ENCODE measurements at places on chromosomes 1 and 21. TPM values are rescaled to one million over a fixed set of nuclear protein-coding genes. Genes with fewer than 3 reads are reported as not detected.

DNA sequence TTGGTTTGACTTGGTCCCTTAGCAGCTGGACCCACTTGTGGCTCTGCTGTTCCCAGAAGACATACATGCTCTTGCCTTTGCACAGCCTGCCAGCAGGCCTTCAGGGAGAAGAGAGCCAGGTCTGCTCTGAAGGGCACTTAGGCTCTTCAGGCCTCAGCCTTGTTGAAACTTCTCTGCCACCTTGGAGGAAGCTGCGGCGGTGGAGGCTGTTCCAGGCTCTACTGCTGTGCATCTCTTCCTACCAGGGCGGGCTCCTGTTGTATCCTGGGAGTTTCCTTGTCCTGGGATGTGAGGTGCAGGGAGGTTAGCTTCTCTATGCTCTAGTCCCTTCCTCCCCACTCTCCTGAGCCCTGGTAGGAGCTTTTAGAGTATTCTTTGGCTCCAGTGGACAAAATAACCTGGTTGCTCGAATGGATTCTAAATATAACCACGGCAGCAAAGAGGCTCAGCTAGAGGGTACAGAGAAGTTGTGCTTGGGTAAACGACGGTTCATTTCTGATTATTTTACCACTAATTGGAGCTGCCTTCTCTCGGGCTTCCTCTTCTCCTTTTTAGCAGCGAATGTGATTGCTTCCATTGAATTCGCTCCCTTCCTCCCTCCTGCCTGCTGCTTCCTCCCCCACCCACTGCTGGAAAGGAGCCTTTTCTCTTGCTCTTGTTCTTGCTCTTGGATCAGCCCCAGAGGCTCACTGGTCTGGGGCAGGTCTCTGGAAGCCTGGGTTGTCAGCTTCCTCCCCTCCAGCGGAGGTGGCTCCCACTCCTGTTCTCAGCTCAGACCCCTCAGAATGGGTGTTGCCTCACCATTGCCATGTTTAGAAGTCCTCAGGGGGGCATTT lies 126.6 kb upstream of the CACNA1E start:
- DNase-seq, result no peak
- H3K36me3 ChIP-seq, result no peaks in the 10 kb centered on the region
- no peak overlapping the region for H3K27ac ChIP-seq
- H3K4me3 ChIP-seq, result no peak overlapping the region
- no peaks in the 10 kb centered on the region for H3K27me3 ChIP-seq

- H3K27ac ChIP-seq, result no peak overlapping the region
- no peaks in the 10 kb centered on the region for H3K27me3 ChIP-seq
- H3K4me1 ChIP-seq, result no peaks in the 10 kb centered on the region
- no peak overlapping the region for H3K4me3 ChIP-seq
- no peak for DNase-seq
These were observed 183.5 kb downstream of the MATN1 start for GRCh38 chr1:30539884-30540283.

GRCh38 chr1:98817821-98818220 lies 156.3 kb downstream of the SNX7 start:
- DNase-seq, result no peak
- no peaks in the 10 kb centered on the region for H3K36me3 ChIP-seq
- H3K4me3 ChIP-seq, result no peak overlapping the region
- peaks cover 7% of the 10 kb centered on the region for H3K4me1 ChIP-seq

SPRR5 gene
- not detected for total RNA-seq

Data from activated naive CD8-positive, alpha-beta T cell treated with anti-CD3 and anti-CD28 coated beads, Interleukin-2, amount 10 ng/mL, durations not matched to agents 7 days and 5 days (primary cell).